ENCODE measurements at places on chromosomes 12 and 14. TPM values are rescaled to one million over a fixed set of nuclear protein-coding genes. Genes with fewer than 3 reads are reported as not detected.

DNA sequence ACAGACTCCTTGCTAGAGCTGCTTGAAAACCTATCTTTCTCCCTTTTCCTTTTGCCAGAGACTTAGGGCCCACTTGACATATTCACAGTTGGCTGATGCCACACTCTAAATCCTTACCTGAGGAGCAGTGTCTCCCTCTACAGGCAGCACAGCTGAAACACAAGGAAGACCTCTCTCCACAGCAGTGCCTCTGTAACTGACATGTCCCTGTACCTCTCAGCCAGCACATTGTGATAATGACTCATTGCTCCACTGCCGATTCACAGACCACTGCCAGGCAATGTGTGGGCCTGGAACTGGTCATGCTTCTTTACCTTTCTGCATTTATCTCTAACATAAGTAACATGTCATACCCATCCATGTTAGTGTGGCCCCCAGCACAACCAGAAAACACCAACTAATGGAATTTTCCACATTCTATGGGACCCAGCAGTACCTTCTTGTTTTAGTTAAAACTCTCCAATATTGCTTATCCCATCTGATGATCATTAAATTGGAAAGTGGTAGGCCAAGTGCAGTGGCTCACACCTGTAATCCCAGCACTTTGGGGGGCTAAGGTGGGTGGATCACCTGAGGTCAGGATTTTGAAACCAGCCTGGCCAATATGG is 56.5 kb downstream of the GTF2A1 start:
- DNase-seq = peak; percentile 86

DNA sequence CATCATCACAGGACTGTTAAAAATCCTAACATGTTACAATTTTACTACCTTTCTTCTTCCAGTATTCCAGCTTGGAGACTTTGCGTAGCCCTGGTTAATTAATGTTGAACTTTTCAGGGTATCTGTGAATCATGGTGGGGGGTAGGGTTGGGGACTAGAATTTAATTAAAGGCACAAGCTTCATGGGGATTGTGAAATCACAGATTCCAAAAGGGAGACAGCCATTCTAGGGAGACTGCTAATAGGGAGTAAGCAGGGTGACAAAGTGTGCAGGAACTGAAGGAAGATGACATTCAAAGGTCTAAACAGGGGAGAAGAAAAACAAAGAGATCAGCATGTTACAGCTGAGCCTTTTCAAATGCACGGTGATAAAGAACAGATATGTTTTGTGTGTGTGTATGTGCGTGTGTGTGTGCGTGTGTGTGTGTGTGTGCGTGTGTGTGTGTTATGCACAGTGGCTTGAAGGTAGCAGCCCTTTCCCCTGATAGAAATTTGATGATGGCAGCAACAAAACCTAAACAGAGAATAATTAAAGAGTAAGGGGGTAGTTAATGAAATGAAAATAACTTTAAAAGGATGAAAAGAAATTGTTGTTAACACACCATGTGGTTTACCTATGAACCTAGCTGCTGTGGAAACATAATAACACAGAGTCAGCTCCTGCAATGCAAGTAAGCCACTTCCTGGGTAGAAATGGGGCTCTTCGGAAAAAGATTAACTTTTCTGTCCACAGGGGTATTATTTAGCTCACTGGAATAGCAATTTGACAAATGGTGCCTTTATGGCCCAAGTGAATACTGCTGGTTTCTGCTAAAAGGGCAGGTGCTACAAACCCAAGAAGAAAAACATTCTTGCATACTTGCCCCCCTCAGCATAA is 581.7 kb downstream of the DIO2 start:
- DNase-seq = no peak

GRCh38 chr12:104355630-104356029 is 52.1 kb downstream of the EID3 start:
- no peak for DNase-seq

- no peak for DNase-seq
These were observed 98.9 kb downstream of the EGLN3 start for GRCh38 chr14:33851931-33852330.

DNA sequence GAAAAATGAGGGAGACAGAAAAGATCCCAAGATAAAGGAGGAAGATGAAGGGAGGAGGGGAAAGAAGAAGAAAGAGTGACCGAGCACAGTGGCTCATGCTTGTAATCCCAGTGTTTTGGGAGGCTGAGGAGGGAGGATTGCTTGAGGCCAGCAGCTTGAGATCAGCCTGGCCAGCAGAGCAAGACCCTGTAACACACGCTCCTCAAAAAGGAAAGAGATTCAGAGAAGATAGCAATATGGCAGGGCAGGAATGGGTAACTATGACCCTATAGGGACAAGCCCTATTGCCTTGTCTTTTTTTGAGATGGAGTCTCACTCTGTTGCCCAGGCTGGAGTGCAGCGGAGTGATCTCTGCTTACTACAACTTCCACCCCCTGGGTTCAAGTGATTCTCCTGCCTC is 116.9 kb upstream of the MAP1LC3B2 start:
- no peak for DNase-seq

DNA sequence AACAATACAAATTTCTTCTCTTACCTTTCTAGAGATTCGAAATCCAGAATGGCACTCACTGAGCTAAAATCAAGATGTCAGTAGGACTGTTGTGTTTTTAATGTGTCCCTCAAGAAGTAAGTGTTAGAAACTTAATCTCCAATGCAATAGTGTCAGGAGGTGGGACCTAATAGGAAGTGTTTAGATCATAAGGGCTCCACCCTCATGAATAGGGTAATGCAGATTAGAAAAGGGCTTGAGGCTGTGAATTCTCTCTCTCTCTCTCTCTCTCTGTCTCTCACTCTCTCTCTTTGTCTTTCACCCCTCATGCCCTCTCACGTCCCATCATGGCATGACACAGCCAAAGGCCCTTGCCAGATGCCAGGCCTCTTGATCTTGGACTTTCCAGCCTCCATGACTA is 15.6 kb upstream of the SRGAP1 start:
- DNase-seq = no peak

GRCh38 chr12:131597333-131597732 is 113.6 kb upstream of the SFSWAP start:
- DNase-seq = no peak

DNA sequence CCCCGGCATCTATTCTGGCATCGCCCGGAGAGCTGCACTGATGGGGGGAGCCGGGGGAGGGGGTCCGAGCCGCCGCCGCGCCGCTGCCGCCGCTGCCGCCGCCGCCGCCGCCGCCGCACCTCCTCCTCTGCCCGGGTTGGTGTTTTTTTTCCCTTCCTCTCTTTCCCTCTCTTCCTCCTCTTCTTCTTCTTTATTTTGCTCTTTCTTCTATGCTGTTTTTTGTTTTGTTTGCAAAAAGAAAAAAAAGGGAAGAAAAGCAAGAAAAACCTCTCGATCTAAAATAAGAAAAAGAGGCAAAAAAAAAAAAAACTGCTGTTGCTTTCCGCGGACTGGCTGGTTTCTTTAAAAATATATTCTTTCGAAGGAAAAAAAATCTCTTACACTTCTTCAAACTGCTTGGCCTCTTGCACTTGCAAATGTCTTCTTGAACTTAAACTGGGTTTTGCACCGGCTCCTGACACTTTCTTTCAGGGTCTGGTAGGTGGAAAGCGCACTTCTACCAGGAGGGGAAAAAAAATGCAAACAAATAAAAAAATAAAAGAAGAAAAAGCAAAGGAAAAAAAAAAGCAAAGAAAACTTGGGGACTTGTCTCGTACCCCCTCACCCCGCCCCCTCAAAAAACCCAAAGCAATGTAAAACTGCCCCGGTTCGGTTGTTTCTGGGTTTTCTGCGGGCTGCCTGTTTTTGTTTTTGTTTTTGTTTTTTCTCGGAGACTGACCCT is 616 bp downstream of the BCL11B start:
- DNase-seq = peak; percentile 5

DNA sequence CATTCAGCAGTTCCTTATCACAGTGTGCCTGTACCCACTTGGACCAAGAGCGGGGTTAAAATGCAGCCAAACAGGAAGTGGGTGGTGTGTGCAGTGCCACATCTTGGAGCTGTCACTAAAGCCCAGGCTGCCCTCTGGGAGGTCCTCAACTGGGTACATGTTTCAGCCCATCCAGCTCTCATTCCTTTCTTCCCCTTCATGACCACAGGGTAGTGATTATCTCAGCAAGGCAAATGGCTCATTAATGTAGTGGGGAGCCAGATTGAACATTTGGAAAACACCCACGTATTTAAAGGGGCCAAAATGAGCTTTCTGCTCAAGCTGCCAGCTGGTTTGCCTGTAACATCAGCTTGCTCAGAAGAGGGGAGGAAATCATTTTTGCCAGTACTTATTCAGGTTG is 210.8 kb upstream of the BTG1 start:
- no peak for DNase-seq

- DNase-seq = no peak
These were observed 13.4 kb upstream of the ITPR2 start for GRCh38 chr12:26846416-26846815.

The LRRC10 gene
- not detected for total RNA-seq

The RAB5B gene
- total RNA-seq = 26.3 TPM

The PCED1B gene
- not detected for total RNA-seq

The LHX5 gene
- not detected for total RNA-seq

The RILPL2 gene
- total RNA-seq = 5.6 TPM
